ENCODE measurements at places on chromosomes 3 and 15. TPM values are rescaled to one million over a fixed set of nuclear protein-coding genes. Genes with fewer than 3 reads are reported as not detected.

The LTF gene
- 1.7 TPM for total RNA-seq

The TLR9 gene
- total RNA-seq = 0.23 TPM

The ALDH1A2 gene
- 3.8 TPM for total RNA-seq

The SNTN gene
- total RNA-seq = not detected

The LDHAL6B gene
- not detected for total RNA-seq

The INKA1 gene
- 5.7 TPM for total RNA-seq

The MYO5C gene
- total RNA-seq = 0.07 TPM

The HCLS1 gene
- total RNA-seq = 0.76 TPM
